CD4-positive, alpha-beta T cell treated with Interleukin-17A for 4 hours (primary cell): ENCODE measurements at places on chromosomes 2 and 18.

- no peak for DNase-seq
These were observed 80.5 kb downstream of the BCL2L11 start for GRCh38 chr2:111201214-111201613.

GRCh38 chr2:1041012-1041805 is 90.6 kb downstream of the SNTG2 start:
- DNase-seq: no peak

DNA sequence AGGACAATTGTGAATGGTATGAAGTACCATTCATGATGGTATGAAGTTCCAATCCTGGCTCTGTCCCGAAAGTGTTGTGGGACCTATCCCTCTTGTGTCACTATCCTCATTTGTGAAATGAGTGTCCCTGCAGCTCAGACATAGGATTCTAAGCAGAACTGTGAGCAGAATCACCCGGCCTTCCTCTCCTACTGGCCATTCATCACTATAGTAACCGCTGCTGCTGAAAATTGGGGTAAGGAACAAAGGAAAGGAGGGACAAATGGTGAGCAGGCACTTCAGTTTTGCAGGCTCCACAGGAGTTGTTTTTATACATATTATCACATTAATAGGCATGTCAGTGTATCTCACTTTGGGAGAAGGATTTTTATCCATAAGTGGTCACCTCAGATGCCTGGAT is 27.4 kb downstream of the SMYD1 start:
- DNase-seq: no peak

GRCh38 chr2:173288561-173288960 is 66.1 kb upstream of the CDCA7 start:
- no peak for DNase-seq

- DNase-seq: no peak
These were observed 2.3 kb downstream of the ATP6V1B1 start for GRCh38 chr2:70937866-70938585.
